ENCODE measurements at places on chromosomes 13 and 19. TPM values are rescaled to one million over a fixed set of nuclear protein-coding genes. Genes with fewer than 3 reads are reported as not detected.

GRCh38 chr13:46507981-46508380 lies 45.0 kb upstream of the LRCH1 start:
- DNase-seq = no peak

Gene SIGLEC5
- not detected for total RNA-seq

DNA sequence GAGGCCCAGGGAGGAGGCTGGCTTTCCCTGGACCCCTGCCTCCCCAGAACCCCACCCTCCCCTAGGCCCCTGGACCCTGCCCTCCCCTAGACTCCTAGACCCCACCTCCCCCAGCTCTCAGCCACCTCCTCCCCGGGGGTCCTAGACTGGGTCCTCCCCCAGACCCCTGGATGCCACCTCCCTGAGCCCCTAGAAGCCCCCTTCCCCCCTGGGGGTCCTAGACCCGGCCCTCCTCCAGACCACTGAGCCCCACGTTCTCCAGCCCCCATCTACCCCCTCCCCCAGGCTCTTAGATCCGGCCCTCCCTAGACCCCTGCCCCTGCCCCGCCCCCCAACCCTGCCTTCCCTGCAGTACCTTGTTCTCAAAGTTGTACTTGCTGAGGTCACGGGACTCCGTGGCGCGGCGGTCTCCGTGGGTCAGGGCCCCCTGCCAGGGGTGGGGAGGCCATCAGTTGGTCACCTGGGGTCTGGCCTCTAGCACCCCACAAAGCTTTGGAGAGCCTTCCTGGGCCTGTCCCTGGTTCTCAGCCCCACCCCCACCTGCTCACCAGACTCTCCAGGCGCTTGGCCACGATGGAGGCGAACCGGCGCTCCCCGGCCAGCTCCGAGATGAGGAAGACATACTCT lies 8.0 kb downstream of the GPX4 start:
- DNase-seq = no peak

DNA sequence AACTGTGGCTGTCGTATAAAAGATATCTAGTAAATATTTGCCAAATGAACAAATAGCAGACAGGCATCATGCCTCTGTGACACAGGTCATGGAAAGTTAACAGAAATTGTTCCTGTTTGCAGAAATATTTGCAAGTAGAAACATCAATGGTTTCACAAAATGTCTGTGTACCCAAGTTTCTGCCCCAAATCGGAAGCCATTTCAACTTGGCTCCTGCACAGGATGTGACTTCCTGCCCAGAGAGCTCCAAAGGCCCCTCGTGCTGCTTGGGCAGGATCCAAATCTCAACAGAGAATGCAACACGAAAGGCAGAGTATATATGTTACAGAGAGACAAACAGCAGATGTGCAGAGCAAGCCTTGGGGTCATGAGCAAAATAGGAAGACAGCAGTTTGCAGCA lies 95.5 kb upstream of the SERP2 start:
- DNase-seq = no peak

- DNase-seq = no peak
Observed at GRCh38 chr13:49610176-49610575, 18.1 kb upstream of the ARL11 start.

GRCh38 chr13:52447815-52448552 lies 2.5 kb downstream of the VPS36 start:
- no peak for DNase-seq

DNA sequence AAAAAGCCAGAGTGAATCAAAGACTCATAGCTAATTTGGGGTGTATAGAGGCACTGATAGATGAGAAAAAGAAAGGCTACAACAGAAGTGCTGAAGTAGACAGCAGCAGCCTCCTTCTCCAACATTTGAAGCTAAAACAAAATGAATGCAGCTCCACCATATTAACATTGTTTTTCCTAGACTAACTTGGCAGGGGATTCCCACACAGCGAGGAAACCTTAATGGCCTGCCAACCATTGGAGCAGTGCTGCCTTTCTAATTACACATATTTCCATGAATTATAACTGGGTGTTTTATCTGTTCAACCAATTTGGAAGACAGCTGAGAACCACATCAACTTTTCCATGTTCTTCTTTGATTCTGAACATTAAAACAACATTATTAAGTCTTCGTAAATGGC lies 478.6 kb downstream of the LIG4 start:
- no peak for DNase-seq

Gene KLK4
- total RNA-seq = not detected

Gene LMO7
- 76.3 TPM for total RNA-seq

- no peak for DNase-seq
Observed at GRCh38 chr13:80989241-80989640, 648.3 kb upstream of the SPRY2 start.

DNA sequence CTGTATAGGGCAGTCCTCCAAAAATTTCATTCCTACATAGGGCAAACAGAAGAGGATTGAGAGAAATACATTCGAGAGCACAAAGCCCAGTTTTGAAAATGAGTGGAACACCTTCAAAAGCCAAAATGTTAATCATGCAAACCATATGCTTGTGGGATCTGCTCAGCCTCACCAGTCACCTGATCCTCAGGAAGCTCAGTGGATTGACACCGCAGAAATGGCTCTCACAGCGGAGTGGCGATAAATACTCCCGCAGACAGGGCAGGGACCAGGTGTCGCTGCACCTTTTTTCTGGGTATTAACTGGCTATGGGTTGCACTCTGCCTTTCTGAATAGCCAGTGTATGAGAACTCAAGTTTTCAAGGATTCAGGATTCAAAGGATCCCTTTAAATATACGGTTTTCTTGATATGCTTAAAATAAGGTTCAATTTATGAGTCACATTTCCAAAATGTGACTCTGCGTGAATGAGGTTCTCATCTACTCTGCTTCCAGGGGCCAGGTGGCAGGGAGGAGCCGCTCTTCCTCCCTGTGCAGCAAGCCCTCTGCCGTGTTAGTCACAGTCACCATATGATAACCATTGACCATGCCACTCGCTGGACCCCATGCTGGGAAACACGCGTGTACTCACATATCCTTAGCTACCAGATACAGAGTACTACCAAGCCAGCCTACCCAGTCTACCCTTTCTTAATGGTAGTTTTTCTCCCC lies 18.3 kb upstream of the DHRS12 start:
- no peak for DNase-seq

DNA sequence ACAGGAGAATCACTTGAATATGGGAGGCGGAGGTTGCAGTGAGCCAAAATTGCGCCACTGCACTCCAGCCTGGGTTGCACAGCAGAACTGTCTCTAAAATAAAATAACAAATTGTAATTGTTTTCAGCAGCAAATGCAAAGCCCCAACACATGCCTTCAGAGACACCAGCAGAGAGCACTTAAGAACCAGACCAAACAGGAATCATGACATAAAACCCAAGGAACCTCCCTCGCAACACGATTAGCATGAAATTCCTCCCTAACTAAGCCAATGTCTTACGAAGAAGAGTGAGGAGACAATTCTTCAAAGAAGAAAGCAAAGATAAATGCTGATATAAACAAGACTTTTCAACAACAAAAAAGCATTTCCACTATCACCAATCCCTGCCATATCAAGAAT lies 40.1 kb downstream of the PSPC1 start:
- DNase-seq = no peak

DNA sequence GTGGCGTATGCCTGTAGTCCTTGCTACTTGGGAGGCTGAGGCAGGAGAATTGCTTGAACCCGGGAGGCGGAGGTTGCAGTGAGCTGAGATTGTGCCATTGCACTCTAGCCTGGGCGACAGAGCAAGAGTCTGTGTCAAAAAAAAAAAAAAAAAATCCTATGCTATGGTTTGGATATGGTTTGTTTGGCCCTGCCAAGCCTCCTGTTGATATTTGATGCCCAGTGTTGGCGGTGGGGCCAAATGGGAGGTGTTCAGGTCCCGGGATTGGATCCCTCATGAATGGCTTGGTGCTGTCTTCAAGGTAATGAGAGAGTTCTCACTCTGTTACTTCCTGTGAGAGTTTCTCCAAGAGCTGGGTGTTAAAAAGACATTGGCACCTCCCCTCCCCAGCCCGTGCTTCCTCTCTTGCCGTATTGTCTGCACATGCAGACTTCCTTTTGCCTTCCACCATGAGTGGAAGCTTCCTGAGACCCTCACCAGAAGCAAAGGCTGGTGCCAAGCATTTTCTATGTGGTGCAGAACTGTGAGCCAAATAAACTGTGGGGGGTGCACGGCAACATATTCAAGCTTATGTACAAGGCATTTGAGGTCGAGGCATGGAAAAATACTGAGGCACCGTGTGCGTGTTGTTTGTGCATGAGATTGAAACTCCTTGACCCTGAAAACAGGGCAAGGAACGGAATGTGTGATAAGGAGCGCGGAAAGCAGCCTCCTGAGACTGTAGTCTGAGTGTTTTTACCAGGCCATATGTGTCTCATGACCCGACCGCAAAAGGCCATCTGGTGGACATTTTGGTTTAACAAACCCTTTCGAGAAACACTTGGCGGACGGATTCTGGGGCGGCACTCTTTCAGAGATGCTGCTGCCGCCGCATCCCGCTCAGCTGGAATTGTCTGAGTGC lies 7.3 kb downstream of the SIGLEC9 start:
- no peak for DNase-seq

Gene SHD
- total RNA-seq = not detected

DNA sequence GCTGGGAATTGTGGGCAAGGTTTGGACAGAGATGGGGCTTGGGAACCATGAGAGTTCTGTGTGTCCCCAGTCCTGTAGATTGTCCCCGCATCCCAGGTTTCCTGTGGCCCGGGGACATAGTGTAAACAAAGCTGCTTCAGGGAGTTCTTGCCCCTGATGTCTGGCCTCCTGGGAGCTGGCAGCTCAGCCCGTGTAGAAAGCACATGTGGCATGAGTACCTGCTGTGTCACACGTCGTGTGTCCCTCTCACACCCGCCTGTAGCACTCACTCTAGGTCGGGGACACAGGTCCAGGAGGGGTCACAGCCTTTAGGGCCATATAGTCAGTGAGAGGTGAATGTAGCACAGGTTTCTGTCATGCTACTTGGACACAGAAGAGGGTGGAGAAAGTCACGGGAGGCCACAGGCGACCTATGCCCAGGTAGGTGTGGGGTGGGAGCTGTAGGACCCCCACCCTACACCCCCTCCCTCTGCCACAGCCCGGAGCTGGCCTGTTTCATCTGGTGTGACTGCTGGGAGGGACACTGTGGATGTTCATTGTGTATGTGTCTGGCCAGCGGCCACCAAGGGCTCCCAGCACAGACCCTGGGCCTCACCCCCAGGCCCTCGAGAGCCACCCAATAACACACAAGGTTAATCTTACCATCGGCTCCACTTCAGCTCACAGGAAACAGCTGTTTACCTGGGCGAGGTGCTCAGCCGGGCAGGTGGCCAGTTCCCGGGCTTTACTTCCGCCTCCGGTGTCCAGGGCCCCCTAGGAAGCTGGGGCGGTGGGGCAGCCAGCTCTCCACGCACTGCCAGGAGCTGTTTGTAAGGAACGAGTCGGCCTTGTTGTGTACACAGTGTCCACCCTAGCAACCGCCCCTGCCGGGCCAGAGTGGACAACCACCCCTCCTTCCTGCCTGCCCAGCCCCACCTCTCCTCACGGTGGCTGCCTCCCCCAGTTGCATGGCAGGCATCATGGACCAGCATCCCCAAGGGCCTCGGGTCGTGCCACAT lies 49.7 kb downstream of the COMP start:
- no peak for DNase-seq

GRCh38 chr13:20908714-20909497 lies 6.4 kb upstream of the XPO4 start:
- DNase-seq = no peak

Gene PROZ
- not detected for total RNA-seq

Gene FDX2
- total RNA-seq = 13.4 TPM

DNA sequence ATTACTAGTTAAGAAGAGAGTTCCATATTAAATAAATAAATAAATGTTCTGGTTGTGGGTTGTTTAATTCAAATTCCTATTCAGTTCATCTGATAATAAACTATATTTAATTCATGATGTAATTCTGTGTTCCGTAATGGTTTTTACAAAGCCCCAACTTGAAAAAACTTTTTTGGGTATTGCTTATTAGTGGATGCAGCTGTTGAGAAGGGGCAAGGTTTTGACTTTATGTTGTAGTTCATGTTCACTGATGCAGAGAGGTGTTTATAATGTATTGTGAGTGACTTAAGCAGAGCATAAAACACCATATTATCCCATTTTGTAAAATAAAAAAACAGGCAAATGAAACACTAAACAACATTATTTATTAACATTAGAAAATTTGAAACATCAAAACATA lies 107.3 kb upstream of the TNFSF11 start:
- no peak for DNase-seq

- no peak for DNase-seq
Observed at GRCh38 chr13:46761866-46762265, 35.1 kb downstream of the ESD start.

GRCh38 chr19:35170359-35171061 lies 16.0 kb downstream of the FXYD5 start:
- no peak for DNase-seq

GRCh38 chr13:82758044-82758443 lies 1124.2 kb downstream of the SLITRK1 start:
- DNase-seq = no peak

Gene TGDS
- 11.2 TPM for total RNA-seq

DNA sequence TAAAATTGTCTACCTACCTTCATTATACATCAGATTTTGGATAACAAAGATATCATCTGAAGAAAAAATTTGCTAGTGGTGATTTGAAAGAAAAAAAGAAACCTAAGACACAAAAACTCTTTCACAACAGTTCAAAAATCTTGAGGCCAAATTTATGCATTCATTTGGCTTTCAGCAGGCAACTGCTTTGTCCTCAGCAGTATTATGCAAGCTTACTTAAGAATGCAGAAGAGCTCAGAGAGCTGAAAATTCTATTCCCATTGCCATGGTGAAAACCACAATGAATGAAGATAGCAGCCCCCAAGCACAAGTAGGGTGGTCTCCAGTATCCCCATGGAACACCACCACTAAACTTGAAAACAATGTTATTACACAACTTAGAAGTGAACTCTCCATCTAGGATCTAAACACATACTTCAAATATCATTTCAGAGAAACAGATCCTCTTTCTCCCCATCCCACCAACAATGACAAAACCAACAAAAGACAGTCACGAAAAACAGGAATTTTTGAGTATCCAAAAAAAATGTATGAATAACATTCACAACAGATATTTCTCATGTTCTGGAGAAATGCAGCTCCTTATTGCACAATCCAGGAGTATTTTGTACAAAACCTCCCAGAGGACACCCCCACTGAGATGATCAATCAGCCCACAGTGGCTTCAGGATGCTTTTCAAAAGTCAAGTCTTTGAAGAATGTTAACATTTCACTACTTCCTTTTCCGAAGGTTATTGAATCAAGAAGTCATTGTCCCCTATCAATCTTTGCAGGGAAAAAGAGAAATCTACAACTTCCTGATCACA lies 192.7 kb downstream of the LHFPL6 start:
- no peak for DNase-seq

Gene FXYD7
- total RNA-seq = not detected

Data from thoracic aorta (tissue), 2 donors.